NCI-H524 (cell line): ENCODE measurements at places on chromosomes 4 and X.

GRCh38 chrX:29487214-29487613 lies 728.1 kb upstream of the MAGEB2 start:
- DNase-seq: no peak

- DNase-seq: no peak
Measured at GRCh38 chr4:137069473-137069872, 462.8 kb downstream of the PCDH18 start.

- peak; percentile 71 for DNase-seq
Measured at GRCh38 chr4:153221783-153222706, 17.8 kb downstream of the TRIM2 start.

- no peak for DNase-seq
Measured at GRCh38 chrX:149151805-149152757, 353.0 kb downstream of the IDS start.

- no peak for DNase-seq
Measured at GRCh38 chr4:44652002-44652401, 577 bp upstream of the YIPF7 start.

GRCh38 chr4:113684534-113685091 lies 76.9 kb downstream of the CAMK2D start:
- no peak for DNase-seq
